ENCODE measurements at places on chromosomes 4 and X.

DNA sequence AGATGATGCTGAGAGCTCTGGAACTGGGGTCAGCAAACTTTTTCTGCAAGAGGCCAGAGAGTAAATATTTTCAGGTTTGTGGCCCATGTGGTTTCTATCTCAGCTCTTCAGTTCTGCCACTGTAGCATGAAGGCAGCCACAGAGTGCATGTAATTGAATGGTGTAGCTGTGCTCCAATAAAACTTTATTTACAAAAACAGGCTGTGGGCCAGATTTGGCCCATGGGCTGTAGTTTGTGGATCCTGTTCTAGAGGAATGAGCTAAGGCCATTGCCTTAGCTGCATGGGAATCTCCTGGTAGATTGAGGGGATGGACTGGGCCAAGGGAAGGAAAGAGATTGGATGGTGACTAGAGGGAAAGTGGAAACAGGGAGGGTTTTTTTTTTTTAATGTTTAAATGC is 36.8 kb downstream of the CLCN4 start:
- DNase-seq, result no peak

GRCh38 chrX:16136080-16136479 is 12.7 kb downstream of the GRPR start:
- no peak for DNase-seq

- no peak for DNase-seq
Observed at GRCh38 chr4:121358473-121358872, 22.3 kb downstream of the QRFPR start.

DNA sequence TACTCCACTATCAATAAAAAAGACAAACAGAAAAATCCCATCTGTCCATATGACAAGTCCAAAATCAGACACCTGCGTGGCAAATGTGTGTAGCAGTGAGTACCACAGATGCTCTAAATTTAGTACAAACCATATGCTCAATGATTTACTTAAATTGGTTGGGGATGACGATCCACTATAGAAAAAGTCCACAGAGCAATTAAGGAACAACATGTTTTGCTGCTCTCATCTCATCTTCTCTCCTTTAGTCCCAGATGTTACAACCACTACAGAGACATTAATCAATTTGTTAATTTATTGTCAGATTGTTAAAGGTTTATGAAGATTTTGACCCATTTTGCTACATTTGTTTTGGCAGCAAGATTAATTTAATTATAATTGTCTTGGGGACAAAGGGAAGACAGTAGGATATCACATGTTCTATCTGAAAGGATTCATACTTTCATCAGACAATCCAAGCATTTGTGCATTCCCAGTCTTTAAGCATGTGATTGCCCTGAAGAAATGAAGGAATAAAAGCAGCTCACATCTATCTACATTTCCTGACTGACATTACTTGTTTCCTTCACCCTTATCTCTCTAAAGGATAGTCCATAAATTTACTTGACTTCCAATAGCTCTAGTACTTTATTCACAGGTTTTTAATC is 2268.1 kb downstream of the PCDH7 start:
- DNase-seq, result no peak

DNA sequence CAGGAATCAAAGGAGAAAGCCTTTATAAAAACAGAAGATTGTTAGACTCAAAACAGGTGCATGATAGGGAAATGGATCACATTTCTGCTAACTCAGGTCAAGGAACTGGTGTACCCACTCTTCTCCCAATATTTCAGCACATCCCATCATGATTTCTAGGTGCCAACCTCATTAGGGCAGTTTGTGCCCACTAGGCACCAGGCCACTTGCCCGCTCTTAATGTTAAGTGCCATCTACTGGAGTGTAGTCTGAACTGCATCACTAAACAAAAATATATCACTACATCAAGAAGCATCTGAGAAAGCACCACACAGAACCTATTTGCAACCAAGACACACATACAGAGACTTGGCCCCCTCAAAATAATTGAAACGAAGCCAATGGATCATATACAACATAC is 140.4 kb upstream of the GRID2 start:
- DNase-seq, result no peak

All from stimulated activated CD8-positive, alpha-beta memory T cell treated with anti-CD3 and anti-CD28 coated beads, Interleukin-7, amount 100 ng/mL, for 1 hour (primary cell).